ENCODE measurements at places on chromosomes 5 and 9. TPM values are rescaled to one million over a fixed set of nuclear protein-coding genes. Genes with fewer than 3 reads are reported as not detected.
A peak's percentile ranks its signal among the peaks of the same experiment; 100 is the strongest.

GRCh38 chr5:157518963-157519362, 56.6 kb downstream of the ADAM19 start:
- no peak for DNase-seq

DNA sequence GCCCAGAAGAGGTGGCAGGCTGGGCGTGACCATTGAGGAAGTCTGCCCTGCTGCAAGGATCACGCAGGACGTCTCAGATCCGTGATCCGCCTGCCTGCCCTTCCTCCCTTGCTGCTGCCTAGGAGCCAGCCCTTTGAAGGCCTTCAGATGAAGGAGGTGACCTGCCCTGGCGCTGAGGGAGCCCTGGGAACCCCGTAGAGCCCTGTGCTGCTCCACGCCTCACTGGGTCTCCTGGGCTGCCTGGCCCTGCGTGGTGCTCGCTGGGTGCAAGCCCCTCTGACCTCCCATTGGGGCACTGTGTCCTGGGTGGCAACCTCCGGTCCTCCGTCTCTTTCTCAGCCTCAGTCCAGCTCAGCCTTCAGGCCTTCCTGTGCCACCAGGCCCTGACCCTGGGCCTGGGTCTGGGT, 295.3 kb upstream of the IRX4 start:
- DNase-seq, result no peak

GRCh38 chr5:154395407-154396106, 50.2 kb upstream of the SAP30L start:
- no peak for DNase-seq

DNA sequence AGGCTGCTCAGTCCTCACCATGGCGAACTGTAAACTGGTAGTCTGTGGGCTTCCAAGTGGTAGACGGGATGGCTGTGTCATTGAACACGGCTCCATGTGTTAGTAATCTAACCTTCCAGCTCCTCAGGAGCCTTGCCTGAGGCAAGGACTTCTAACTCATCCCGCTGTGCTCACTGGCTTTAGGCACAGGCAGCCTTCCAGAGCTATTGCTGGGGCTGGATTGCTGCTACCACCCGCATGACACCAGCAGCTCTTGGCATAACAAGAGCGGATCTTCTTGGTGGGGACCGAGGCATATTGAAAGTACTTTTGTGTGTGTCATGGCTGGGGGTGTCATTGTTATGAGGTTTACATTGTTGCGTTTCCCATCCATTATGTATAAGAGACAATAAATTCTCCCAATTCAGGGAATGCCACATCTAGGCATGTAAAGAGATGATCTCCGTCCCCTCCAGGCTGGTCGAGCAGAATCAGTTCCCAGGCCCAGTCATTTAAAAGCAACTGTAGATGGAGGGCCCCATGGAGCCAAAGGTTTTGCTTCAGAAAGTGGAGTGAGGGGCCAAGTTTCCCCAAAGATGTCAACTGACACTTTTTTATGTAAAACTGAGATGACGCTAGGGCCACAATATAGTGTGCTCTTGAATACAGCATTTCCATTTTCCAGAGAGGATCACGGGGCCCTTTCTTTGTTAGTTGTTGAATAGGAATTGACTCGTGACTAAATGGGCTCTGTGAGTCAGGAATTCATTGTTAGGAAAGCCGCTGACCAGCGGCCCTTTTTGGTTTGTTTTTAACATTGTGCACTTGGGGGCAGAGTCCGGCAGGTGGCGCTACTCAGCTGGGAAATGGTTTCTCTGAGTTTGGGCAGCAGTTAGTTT, 759.5 kb downstream of the TAF11L14 start:
- peak; percentile 89 for DNase-seq

DNA sequence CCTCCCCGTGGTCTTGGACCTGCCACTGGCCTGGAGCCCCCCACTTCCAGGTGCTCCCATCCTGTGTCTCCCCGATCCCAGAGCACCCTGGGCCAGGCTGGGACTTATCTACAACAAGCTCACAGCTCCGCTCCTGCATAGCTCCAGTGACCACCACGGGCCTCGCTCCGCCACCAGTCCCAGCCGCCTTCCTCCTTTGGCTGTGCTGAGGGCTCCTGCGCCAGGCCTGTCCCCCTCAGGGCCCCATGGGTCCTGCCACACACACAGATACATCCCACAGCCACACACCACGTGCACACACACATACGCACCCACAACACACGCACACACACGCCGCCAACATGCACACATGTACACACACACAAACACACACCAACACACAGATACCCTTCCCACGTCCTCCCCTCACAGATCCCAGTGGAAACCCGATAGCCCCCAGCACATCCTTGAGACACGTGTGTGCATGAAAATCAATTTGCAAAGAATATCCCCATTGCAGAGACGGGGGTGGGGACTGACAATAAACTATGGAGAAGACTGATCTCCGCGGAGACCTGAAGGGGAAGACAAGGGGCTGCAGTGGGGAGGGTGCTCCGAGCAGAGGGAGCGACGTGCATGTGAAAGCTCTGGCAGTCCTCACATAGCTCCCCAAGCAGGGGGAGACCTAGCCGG, 18.5 kb upstream of the LAMC3 start:
- DNase-seq, result no peak

DNA sequence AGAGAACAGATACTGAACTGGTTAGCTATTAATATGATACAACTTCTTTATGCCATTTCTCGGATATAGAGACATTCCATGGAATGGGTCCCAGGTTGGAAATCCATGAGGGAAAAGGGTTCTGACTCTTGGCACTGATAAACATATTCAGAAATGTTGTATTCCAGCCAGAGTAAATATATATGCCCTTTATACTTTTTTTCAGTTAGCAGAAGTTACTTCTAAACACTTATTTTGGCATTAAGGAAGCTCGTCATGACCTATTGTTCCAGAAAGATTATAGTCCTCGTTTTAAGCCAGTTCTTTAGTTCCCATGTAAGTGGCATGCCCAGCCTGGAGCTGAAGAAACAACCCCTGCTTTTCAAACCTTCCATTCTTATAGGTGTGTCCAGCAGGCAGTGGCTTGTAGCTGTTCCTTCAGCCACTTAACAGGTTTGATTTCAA, 181.6 kb downstream of the CD180 start:
- DNase-seq, result no peak

DNA sequence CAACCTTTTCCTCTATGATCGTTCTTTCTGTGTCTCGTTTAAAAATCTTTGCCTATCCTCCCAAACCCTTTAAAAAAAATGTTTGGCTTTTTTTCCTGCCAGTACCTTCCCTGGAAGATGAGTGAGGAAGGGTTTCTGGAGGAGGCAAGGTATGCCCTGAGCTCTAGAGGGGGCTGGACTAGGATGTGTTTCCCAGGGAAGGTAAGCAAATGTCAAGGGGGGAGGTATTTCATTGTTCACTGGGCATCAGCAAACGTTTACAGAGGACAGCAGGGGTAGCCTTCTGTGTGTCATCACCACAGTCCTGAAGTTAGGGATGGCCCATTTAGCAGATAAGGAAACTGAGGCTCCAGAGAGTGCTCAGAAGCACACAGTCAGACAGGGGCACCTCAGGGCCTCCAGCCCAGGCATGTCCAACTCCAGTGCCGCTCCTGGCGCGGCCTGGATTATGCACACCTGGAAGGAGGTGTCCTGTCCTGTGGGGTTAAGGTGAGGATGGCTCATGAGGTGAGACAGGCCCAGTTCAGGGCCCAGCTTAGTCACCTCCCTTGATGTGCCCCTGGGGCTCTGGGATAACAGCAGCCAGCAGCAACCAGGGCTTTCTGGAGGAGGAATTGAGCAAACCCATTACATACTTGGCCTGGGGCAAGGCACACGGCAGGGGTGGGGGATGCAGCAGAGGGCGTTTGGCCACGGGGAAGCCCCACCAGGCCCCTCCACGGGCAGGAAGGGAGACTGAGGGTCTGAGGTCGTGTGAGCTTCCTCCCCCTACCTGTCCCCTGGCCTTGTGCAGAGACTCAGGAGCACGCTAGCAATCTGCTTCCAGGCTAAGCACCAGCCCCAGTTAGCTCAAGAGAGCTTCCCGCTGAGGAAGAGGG, 100.3 kb upstream of the LMX1B start:
- DNase-seq, result no peak

DNA sequence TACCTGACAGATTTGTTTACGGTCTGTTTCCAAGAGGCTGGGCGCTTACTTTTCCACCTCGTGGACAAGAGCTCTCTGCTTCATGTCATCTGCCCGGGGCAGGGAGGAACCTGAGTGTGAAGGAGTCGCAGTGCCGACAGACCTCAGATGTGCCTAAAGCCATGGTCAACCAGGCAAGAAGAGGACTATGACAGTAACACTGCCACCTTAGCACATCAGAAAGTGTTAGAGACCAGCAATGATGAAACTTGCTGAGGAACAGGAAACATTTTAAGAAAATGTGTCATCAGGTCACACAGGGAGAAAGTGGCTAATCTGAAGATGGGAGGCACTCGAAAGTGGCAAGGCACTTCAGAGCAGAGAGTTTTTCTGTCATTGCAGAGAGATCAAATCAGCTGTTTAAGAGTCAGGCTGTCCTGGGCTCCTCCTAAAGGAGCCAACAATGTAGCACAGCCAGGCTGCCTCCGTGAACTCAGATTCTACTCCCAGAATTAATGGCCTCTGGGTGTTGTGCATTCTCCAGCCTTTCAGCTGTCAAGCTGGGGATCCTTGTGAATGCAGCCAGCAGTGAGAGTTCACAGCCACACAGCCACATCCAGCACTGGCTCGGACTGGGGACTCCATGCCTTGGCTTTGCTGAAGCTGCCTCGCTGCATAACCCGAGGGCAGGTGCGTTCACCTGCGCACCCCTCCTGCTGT, 94.6 kb downstream of the RAPGEF1 start:
- DNase-seq, result no peak

GRCh38 chr5:65068410-65068809, 299.7 kb downstream of the CWC27 start:
- no peak for DNase-seq

DNA sequence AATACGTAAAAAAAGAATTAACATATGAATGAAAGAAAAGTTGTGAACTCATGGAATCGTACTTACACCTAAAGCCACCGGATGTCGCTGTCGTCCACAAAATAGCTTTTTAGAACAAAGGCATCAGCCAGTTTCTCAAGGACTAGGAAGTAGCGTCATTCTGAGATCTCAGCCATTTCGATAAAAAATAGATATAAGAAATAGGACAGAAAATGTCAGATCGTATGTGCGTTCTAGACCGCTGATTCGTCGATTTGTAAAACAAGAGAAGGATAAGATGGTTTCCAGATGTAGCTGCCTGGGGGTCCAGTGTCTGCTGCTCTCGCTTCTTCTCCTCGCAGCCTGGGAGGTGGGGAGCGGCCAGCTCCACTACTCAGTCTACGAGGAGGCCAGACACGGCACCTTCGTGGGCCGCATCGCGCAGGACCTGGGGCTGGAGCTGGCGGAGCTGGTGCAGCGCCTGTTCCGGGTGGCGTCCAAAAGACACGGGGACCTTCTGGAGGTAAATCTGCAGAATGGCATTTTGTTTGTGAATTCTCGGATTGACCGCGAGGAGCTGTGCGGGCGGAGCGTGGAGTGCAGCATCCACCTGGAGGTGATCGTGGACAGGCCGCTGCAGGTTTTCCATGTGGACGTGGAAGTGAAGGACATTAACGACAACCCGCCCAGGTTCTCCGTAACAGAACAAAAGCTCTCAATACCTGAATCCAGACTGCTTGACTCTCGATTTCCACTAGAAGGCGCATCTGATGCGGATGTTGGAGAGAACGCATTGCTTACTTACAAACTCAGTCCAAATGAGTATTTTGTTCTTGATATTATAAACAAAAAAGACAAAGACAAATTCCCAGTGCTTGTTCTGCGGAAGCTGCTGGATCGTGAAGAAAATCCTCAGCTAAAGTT, at the start of gene PCDHA10:
Gene PCDHA10 (plus strand): TSS at position 126 of the 903 bp plus-strand sequence. CDS start 152 bp downstream, at position 278.
- DNase-seq, result peak; percentile 59

DNA sequence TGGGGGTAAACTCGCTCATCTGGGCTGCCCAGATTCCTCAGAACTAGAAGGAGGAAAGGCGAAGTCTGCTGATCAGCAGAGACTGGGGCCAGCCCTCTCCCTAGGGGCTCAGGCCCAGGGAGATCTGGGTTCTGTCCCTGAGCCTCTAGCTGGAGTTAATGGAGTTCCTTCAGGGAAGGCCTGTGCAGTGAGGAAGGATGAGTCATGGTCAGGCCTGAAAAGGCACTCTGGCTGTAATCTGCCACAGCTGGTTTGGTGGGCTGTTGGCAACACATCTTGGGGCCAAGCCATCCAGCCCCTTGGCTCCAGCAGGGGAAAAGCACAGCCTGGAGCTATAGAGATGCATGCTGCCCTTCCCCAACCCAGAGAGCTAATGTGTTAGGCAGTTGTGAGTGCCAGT, 459.6 kb downstream of the PRELID2 start:
- DNase-seq, result no peak

GRCh38 chr5:151051066-151051930, 29.5 kb downstream of the TNIP1 start:
- peak; percentile 40 for DNase-seq

DNA sequence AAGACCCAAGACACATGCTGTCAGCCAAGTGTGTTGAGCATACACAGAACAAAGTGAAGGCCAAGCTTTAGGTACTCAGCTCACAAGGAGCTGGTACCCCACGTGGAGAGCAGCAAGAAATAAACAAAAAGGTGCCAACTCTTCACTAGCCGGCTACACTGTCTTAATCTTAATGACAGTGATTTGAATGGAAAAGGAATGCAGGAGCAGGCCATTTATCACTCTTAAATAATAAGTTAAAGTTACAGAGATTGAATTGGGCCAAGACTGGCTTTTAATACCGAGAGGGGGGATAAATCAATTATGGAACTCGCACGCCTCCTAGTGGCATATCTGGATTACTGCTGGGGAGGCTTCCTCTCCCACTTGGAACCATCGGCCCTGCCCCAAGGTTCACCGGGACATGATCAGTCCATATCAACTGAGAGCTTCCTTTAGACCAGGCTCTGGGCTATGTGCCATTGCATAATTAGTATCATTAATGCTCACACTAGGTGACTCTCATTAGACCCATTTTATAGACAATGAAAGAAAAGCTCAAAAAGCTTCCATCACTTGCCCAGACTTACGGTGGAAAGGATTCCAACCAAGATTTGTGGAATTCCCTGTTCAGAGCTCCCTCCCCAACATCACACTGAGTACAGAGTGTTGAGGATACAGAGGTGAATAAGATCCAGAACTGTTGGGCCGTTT, 94.0 kb downstream of the ACTL7B start:
- DNase-seq, result peak; percentile 49

DNA sequence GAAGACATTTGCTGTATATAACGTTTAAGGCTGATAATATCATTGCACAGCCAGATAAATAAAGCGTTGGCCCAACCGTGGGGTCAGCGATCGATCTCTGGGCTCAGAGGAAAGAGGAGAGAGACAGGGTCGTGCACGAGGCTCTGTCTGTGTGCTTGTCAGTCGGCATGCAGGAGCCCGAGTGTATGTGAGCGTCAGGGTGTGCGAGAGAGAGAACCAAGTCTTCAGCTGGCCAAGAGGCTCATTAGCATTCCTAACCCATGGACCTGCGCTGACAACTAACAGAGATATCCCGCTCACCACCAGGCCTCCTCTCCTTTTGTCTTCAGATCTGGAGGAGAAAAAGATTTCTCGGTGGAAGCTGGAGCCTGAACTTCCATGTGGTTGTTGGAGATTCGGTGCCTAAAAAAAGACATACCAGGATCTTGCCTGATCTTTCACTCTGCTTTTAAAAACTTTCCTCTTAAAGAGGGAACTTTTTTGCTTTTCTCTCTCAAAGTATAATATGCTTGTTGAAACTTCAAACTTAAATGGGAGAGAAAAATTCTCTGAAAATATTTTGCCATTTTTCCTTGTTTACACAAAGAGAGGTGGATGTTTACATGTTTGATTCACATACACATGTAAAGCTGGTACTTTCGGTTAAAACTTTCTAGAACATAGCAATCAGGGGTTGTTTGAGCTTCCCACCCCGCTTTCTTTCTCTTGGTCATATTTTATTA, 16.5 kb downstream of the NR2F1 start:
- DNase-seq, result peak; percentile 81

The OTP gene
- polyA plus RNA-seq, result 9.6 TPM

The MYMK gene
- polyA plus RNA-seq, result 0.80 TPM

The PDLIM7 gene
- 20.1 TPM for polyA plus RNA-seq

The RAB3C gene
- 17.1 TPM for polyA plus RNA-seq

Measured in brain (organoid and tissue), 16 donors.